ENCODE measurements at places on chromosomes 3 and 15. TPM values are rescaled to one million over a fixed set of nuclear protein-coding genes. Genes with fewer than 3 reads are reported as not detected.

- no peak for DNase-seq
These were observed 6.1 kb downstream of the RBP2 start for GRCh38 chr3:139470199-139470598.

GRCh38 chr15:52417521-52417920 lies 111.2 kb downstream of the MYO5A start:
- no peak for DNase-seq

GRCh38 chr3:185750015-185750414 lies 74.8 kb downstream of the IGF2BP2 start:
- DNase-seq: no peak

GRCh38 chr15:89814112-89814742 lies 425 bp downstream of the ANPEP start:
- DNase-seq: no peak

GRCh38 chr3:133812872-133813271 lies 7.3 kb downstream of the SRPRB start:
- DNase-seq: no peak

GRCh38 chr3:69094467-69095205 lies 9.9 kb downstream of the ARL6IP5 start:
- no peak for DNase-seq

- no peak for DNase-seq
These were observed 56.6 kb downstream of the P3H2 start for GRCh38 chr3:190064112-190064511.

GRCh38 chr3:145869958-145870357 lies 291.0 kb downstream of the PLOD2 start:
- DNase-seq: no peak

GRCh38 chr3:61029194-61029593 lies 222.1 kb downstream of the FHIT start:
- DNase-seq: no peak

DNA sequence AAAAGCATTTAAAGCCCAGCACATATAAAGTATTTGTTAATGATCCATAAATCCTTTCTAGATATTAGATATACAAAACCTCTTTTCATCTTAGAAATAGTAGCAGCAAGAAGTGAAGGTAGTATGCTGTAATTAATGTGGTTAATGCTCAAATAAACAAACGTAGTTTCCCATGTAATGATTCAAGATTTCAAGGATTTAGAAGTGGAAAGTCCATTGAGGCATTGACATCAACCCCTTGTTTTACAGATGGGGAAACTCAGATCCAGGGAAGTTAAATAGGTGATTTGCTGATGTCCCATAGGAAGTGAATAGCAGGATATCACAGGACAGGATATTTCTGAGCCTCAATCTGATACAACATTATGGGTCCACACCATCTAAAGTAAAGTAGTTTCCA lies 47.2 kb downstream of the TSC22D2 start:
- no peak for DNase-seq

GRCh38 chr3:55524565-55525244 lies 37.6 kb upstream of the WNT5A start:
- no peak for DNase-seq

DNA sequence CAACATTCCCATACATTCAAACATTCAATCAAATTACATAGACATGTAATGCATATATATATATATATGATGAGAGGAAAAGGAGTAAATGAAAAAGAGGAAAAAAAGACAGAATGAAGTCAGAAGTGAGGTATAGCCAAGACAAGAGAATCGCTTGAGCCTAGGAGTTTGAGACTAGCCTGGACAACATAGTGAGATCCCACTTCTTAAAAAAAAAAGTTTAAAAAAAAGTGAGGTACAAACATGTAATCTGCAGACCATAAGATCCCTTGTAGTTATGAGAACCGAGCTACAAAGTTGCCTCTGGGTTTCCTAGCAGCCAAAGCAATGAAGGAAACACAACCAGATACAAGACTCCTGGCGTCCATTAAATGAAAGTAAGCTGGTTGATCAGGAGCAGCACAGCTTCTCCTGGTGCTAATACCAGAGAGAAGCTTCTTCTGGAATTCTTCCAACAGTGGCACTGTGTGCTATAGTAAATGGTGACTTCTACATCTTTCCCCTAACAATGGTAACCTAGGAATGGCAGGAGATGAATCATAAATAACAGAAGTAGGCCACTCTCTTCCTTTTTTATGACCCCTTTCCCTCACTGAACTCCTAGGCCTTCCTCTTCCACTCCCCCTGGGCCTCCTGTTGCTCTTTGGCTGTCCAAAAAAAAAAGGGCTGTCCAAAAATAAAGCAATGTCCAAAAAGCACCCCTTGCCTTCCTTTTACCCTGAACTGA lies 3.5 kb downstream of the KCNMB3 start:
- no peak for DNase-seq

DNA sequence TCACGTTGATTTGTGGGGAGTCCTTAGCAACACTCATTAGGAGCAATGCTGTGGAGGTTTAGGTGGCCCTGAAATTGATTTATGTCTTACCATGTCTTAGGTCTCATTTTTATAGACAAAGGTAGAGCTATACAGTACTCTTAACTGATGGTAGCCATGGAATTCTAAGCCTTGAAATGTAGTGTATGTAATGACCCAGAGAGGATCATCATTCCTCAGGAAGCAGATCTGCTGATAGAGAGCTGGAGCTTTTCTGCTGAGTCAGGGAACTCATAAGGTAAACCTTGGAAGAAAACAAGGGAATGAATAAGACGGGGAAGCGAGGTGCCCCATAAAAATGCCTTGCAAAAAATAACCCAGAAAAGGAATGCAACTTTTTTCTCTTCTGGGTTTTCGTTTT lies 34.0 kb upstream of the ZNF639 start:
- DNase-seq: peak; percentile 39

GRCh38 chr3:15453991-15454625 lies 26.7 kb downstream of the EAF1 start:
- DNase-seq: no peak

- DNase-seq: no peak
These were observed 71.6 kb downstream of the SAMMSON start for GRCh38 chr3:70071138-70071537.

DNA sequence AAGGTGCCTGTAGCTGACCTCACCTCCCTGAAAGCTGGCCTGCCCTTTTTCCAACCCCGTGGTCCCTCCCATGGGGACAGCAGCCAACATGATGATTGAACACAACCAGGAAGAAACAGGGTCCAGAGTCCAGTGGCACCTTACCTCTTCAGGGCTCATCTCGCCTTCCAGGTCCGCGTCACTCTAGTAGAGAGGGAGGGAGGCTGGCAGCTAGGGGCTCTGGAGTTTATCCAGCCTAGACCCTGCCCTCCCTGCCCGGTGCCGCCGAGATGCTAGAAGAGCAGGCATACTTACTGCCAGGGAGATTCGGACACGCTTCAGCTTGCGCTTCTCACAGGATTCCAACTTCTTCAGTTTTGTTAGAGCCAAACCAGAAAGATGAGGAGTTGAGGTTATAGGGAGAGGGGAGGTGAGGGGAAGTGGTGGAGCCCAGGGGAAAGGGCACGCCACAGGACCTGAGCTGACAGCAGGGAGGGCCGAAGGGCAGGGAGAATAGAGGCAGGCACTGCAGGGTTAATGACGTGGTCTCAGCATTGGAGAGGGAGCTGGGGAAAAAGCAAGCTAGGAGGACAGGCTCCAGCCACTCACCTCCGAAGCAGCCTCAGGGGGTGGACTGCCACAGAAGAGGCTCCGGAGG lies 9.1 kb downstream of the CLCN2 start:
- DNase-seq: no peak

DNA sequence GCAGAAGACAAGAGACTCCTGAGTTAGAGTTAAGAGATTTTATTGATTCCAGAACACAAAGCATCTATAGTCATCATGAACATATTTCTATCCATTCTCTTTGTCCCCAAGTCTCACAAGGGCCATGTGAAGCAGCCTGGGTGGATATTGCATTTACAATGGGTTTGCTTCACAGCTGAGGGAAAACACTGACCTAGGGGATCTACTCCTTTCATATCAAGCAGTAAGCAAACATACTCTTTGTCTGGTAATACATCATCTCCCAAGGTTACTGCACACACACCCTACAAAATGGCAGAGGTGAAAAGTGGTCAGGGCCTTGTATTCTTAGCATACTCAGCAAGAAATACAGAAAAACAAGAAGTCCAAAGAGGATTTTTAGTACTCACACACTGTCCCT lies 267.7 kb upstream of the BCHE start:
- no peak for DNase-seq

TRIM42 gene
- polyA plus RNA-seq: not detected

PATL2 gene
- polyA plus RNA-seq: 0.55 TPM

RAF1 gene
- polyA plus RNA-seq: 96.8 TPM

FILIP1L gene
- 0.91 TPM for polyA plus RNA-seq

CD86 gene
- polyA plus RNA-seq: not detected

TMEM42 gene
- 0.90 TPM for polyA plus RNA-seq

SCN11A gene
- not detected for polyA plus RNA-seq

TNNC1 gene
- polyA plus RNA-seq: not detected

PCSK6 gene
- polyA plus RNA-seq: 19.3 TPM

CCRL2 gene
- polyA plus RNA-seq: 2.2 TPM

SLC6A11 gene
- polyA plus RNA-seq: not detected
